ENCODE measurements at places on chromosomes 5 and 9.

DNA sequence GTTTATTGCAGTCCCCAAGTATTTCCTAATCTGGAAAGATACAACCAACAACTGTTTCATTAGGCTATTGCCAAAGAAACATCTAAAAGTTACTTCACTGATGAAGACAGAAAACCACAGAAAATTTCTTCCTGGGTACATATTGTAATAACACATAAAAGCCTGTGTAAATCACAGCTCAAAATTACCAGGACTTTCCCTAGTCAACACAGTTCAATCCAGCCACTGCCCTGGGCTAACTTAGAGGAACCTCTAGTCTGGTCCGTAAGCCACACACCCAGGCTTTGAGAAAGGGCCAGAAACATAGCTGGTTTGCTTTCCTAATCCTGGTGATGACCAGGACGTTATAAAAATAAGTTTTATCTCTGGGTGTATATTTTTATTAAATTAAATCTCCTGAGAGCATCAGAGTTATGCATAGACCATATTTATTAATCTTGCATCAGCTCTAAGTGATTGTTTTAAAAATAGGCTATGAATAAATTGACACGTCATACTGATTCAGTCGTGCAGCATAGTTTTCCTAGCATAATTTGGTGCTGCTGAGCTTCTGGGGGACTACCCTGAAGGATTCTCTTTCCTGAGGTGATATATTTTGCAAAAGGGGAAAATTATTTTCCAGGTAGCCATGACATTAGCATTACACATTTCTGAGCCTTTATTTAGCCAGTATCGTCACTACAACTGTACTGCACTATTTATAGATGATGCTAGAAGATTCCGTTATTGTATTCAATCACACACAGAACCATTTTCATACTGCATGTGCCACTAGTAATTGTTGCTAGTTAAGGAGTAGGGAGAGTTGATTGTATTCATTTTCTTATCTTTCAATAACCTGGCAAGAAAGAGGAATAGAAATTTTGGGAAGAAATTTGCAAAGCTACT is 12.6 kb upstream of the MUSK start:
- peak; percentile 53 for DNase-seq

DNA sequence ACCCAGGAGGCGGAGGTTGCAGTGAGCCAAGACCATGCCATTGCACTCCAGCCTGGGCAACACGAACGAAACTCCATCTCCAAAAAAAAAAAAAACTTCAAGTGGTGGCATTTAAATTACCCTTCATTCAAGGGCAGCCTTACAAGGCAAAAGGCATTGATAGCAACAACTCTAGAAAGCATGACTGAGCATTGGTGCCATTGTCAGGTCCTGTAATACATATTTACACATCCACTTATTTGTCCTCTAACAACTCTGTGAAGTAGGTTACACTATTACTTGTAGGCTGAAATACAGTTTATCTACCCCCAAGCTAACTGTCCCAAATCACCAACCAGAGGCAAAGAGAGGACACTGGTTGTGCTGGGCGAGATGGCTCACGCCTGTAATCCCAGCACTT is 52.7 kb upstream of the LARP1 start:
- no peak for DNase-seq

- DNase-seq = no peak
Observed at GRCh38 chr5:172266676-172267092, 16.9 kb downstream of the UBTD2 start.

GRCh38 chr9:73370053-73370452 is 218.4 kb downstream of the ANXA1 start:
- DNase-seq = no peak

DNA sequence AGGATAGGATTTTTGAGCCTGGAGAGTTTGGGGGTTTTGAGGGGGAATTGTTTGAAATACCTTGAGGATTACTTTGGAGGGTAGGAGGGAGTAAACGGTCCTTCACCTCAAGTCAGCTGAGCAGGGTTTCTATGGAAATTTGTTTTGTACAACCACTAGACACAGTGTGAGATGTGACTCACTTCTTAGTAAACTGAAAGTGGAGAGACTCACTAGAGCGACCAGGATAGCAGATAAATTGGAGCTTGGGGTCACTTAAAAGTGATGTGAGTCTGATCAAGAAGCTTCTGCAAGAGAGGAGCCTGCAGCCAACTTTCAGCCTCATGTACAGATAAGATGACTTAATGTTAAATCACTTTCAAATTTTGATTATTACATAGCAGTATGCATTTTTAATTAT is 1945.9 kb upstream of the NUDT12 start:
- DNase-seq = no peak

DNA sequence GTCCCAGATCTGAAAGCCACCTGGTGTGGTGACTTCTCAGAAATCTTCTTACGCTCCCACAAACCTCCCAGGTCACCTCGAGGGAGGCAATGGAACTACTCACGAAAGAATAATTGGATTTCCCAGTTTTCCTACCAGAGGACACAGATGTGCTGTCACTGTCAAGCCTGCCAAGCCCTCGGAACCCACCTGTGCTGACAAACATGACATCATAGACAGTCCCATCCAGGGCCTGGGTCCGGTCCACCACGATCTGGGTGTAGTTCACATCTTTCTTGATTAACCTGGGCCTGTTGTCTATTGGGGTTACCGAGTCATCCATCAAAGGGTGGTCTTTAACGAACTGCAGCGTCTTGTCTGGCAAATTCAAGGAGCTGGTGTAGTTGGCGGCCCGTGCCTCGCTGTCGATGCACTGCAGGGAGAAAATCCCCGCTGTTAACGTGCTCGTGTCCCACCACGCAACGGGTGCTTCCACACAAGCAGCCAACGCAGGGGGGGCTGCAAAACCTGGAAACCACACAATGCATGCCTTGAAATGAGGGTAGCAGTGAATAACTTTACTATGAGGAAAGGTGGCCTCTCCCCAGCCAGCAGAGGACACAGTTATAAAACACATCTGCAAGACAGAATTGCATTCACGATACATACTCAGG is 69.0 kb downstream of the SECISBP2 start:
- no peak for DNase-seq

GRCh38 chr5:126579716-126580115 is 15.3 kb downstream of the ALDH7A1 start:
- no peak for DNase-seq

- no peak for DNase-seq
Observed at GRCh38 chr5:149603210-149603609, 21.9 kb downstream of the ARHGEF37 start.

DNA sequence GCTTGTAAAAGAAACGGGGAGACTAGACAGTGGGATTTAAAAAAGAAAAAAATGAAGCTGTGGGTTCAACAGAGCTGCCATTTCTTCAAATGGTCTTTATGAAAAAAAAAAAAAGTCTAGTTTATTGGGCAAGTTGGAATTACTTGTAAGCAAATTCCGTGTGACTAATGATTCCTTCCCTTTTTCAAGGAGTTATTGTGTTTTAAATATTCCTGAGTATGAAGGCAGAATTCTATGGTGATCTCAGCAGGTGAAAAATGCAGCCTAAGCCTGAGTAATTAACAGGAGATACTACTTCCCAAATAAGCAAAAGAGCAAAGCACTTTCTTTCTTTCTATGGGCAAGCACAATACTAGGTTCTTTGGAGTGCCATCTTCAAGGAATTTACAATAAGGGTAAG is 481.9 kb downstream of the ZNF608 start:
- DNase-seq = no peak

- no peak for DNase-seq
Observed at GRCh38 chr5:135688385-135688784, 109.6 kb upstream of the CXCL14 start.

- no peak for DNase-seq
Observed at GRCh38 chr9:83715794-83716193, 8.0 kb upstream of the UBQLN1 start.

DNA sequence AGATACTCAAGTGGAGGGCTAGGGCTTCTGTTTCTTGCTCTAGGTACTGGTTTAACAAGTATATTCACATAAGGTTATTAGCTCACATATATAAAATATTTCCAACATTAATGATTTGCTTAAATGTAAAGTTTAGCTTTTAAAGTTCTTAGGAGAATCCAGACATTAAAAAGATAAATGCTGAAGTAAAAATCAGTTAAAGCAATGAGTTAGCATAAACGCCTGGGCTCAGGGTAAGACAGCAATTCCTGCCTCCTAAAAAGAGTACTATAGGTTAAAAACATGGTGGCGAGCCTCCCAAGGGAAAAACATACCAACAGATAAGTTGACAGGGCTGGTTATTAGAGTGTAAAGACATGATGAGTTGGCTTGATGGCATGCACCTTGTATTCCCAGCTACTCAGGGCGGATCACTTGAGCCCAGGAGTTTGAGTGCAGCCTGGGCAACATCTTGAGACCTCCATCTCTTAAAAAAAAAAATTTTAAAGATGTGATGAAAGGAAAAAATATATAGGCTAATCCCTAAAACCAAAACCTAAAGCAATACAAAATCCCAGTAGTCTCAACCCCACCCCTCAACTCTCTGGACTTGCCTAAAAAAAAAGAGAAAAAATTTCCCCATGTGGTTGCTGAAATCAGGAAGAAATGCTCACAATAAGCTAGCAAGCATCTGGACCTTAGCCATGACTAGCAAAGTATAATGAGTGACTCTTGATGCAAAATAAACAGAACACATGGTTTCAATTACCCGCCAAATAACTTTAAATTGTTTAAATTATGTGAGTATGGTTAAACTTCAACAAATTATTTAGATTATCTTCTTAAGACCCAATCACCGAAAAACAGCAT is 3.6 kb downstream of the GOLPH3 start:
- DNase-seq = peak; percentile 88

- no peak for DNase-seq
Observed at GRCh38 chr9:80498001-80498555, 926.3 kb downstream of the TLE4 start.
